ENCODE measurements at places on chromosomes 6 and 20. TPM values are rescaled to one million over a fixed set of nuclear protein-coding genes. Genes with fewer than 3 reads are reported as not detected.
A peak's percentile ranks its signal among the peaks of the same experiment; 100 is the strongest.

GRCh38 chr6:108961985-108962384 is 113.8 kb downstream of the ARMC2 start:
- no peak for DNase-seq

- DNase-seq: no peak
Observed at GRCh38 chr6:163793011-163793983, 378.8 kb downstream of the QKI start.

- DNase-seq: no peak
Observed at GRCh38 chr6:111175109-111175508, 87.8 kb downstream of the SLC16A10 start.

GRCh38 chr6:21742238-21742660 is 148.7 kb downstream of the SOX4 start:
- DNase-seq: no peak

GRCh38 chr20:46546936-46547335 is 3.5 kb downstream of the OCSTAMP start:
- DNase-seq: no peak

DNA sequence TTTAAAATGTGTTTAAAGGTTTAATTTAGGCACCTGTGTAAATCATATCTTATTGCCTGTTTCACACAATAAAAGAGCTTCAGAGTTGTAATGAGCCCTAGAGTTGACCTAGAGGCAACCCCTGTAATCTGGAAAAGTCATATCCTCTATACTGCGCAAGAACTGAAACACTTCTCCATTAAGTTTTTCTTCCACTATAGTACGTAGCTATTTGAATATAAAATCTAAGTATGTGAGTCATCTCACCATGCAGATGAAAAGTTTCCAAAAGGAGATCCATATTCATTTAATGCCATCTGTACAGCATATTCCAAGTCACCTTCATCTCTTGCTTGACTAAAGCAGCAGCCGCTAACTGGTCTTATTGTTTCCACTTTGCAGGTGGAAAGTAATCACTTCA is 26.0 kb upstream of the TAAR1 start:
- DNase-seq: no peak

DNA sequence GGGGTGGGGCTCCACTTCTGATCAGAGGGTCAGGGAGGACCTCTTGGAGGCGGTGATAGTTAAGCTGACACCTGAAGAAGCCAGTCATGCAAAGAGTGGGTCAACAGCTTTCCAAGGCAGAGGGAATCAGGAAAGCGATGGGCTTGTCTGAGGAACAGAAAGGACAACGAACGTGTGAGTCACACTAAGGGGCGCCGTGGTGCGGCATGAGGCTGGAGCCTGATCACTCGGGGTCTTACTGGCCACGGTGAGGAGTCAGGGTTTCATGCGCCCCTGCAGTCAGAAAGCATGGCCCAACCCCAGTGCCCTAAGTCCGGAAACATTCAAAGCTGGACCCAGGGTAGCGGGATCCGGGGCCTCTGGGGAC is 50.6 kb upstream of the SLC32A1 start:
- no peak for DNase-seq

- no peak for DNase-seq
Observed at GRCh38 chr20:10385850-10386544, 48.0 kb downstream of the MKKS start.

- no peak for DNase-seq
Observed at GRCh38 chr20:61573415-61574305, 321.6 kb downstream of the CDH4 start.

- DNase-seq: no peak
Observed at GRCh38 chr6:141033101-141033500, 1099.6 kb upstream of the GJE1 start.

DNA sequence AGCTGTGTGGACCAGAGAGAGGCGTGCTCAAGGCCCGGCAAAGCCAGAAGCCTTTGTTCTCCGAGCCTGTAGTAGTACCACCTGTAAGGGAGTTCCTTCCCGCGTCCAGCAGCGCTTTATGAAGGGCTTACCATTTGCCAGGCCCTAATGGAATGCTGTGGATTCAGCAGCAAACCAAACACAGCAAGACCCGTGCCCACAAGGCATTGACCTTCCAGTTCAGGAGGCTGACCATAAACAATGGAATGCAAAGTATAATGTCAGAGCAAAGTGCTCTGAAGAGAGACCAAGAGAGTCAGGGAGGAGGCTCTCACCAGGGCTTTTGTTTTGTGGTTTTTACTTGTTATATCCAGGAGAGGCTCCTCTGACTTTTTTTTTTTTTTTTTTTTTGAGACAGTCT is 209.8 kb downstream of the ZMYND8 start:
- DNase-seq: no peak

DNA sequence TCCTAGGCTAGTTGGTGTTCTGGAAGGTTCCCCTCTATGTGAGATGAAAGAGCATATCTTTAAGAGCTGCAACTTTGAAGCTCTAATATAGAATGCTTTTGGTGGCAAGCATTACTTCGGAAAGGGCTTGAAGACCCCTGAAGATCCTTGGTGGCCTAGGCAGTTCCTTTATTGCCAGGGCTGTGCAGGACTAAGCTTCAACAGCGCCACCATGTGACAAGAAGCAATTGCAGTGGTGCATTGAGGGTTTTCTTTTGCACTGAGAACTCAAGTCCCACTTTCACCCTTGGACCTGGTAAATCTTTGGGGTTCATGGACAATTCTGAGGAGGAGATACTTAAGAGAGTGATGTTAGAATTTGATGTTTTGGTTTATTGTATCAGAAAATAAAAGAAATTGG is 237.4 kb upstream of the GMDS start:
- DNase-seq: no peak

GRCh38 chr6:97440590-97441176 is 157.7 kb upstream of the MMS22L start:
- DNase-seq: no peak

- no peak for DNase-seq
Observed at GRCh38 chr6:27924179-27924578, 12.0 kb upstream of the OR2B2 start.

- DNase-seq: no peak
Observed at GRCh38 chr20:38854654-38855066, 49.2 kb downstream of the PPP1R16B start.

DNA sequence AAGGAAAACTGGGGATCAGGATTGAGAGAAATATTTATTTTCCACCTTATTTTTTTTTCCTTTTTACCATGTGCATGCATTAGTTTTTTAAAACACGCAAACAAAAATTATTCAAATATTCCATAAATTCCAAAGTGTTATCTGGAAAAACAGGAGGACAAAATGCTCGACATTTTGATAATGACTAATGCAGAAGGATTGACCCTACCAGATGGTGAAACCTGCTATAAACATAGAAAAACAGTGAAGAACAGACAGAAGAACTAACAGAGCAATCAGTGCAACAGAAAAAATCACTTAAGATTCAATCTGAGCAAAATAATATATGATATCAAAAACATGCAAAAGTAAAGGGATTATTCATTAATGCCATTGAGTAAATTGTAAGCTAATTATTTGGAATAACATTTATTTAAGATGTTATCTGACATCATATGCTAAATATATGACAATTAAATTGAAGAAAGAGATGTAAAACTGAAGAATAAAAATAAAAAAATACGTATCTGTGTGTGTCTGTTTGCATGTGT is 218.4 kb downstream of the LMBRD1 start:
- DNase-seq: no peak

DNA sequence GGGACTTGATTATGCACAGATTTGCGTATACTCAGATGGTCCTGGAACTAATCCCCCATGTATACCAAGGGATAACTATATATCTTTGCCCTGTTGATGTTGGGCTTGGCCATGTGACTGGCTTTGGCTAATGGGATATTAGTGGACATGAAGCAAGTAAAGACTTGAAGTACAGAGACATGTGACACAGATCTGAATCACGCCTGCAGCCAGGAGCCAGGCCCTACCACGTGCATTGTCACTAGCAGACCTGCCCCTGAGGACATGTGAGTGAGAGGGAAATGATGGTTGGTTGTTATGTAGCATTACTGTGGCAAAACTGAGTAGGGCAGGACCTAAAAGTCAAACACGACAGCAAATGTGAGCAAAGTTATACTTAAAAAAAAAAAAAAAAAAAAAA is 155.7 kb downstream of the AKAP7 start:
- DNase-seq: no peak

DNA sequence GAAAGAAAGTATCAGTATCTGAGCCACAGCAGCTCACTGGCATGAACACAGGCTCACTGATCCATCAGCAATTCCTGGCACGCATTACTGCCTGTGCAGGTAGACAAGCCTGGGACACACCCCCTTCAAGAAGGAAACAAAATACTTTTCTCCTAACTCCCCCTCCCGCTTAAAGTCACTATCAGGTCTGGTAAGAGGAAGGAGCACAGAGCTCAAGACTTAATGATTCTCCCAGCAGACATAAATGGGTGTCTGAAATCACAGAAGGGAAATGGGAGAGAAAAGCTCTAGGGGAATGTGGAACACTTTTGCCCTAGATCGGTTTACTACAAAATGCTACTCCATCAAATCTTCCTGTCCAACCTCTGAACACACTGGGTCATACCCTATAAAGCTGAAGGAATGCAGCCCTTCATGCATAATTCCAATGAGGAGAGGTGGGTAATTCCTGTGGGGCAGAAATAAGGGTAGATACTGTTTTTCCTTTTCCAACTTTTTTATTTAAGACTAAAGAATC is at the start of gene ADGRF1:
TSS of gene ADGRF1 (minus strand) at position 58 of the 517 bp plus-strand sequence. CDS start 13,271 bp downstream, outside the sequence.
- no peak for DNase-seq

GRCh38 chr6:75279418-75279817 is 5.2 kb downstream of the TMEM30A start:
- no peak for DNase-seq

GRCh38 chr6:36349240-36349639 is 12.6 kb upstream of the BNIP5 start:
- DNase-seq: no peak

GRCh38 chr20:51569815-51570738 is 27.6 kb upstream of the NFATC2 start:
- no peak for DNase-seq

GRCh38 chr20:33697129-33697528 is 10.9 kb upstream of the E2F1 start:
- no peak for DNase-seq

DNA sequence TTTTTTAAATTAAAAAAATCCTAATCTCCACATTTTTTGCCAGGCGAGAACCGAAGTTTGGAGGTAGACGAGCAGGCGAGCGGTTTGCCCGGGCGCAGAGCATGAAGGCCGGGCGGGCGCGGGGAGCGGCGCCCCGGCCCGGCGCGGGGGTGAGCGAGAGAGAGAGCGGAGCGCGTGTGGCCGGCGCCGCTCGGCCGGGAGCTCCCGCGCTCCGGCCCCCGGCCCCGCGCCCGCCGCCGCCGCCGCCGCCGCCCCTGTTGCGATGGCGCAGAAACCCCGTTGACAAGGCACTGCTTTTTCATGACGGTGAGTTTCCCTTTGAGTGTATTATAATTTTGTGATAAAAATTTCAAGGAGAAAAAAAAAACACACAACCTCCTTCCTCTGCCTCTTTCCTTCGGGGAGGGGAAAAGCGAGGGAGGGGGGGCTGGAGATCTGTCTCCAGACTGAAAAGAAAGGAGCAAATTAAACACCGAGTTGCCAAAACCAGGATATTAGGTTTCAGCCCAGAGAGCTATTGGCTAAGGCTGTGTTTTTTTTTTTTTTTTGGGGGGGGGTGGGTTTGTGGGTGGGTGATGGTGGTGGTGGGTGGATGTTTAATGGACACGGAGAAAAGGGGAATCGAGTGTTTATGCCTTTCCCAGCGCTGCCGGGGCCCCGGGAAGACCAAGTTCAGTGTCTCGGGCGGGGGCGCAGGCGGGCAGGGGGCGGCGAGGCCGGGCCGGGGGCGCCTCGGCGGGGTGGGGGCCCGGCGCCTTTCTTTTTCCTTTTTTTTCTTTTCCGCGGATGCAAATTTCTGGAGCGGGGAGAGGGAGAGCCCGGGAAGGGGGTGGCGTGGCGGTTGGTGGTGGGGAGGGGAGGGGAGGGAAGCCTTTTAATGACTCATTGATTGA is at the start of gene BICRAL:
TSS of gene BICRAL (plus strand) at position 257 of the 893 bp plus-strand sequence. CDS start 39,971 bp downstream, outside the sequence.
- peak; percentile 66 for DNase-seq

- no peak for DNase-seq
Observed at GRCh38 chr20:49286689-49287551, 9.1 kb upstream of the ZNFX1 start.

DNA sequence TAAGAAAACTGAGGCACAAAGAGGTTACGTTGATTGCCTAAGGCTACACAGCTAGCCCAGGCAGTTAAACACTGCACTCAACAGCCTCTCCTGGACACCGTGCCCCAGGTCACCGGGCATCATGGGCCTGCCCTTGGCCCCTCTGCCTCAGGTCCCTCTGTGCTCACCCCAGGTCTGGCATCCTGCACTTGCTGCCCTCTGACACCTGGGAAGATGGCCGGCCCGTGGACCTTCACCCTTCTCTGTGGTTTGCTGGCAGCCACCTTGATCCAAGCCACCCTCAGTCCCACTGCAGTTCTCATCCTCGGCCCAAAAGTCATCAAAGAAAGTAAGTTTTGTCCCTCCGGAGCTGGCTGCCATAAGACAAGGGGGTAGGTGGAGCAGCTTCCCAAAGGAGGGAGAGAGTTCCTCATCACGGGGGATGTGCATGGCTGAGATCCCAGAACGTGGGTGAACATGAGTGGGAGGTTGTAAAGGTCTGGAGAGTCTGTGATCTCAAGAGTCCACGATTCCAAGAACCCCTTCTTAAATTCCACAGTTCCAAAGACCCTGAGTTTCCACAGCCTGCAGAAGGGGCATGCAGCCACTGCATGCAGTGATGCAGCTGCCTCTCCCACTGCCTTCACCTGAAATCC is 3.0 kb downstream of the BPIFB1 start:
- no peak for DNase-seq

GRCh38 chr6:143294265-143294860 is 156.1 kb downstream of the ADAT2 start:
- DNase-seq: no peak

- DNase-seq: no peak
Observed at GRCh38 chr6:159969204-159969912, 476 bp downstream of the IGF2R start.

DNA sequence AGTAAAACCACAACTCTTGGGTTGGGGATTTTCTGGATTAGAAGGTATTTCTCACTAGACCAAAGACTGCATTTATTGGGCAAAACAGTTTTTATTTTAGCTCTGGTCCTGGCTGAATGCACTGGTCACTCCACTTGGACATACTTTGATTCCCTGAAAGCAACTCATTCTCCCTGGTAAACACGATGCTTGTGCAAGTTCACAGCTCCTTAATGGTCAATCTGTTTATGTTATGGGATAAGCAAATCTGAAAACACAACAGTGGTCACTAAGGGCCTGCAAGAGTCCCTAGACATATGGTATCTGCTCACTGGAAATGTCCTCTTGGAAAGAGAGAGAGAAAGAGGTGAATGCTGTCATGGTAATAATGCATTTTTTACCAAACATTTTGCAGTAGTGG is 559.8 kb downstream of the CDH26 start:
- DNase-seq: no peak

GRCh38 chr6:158361068-158361467 is 48.8 kb downstream of the TULP4 start:
- DNase-seq: no peak

Gene PPP1R3G
- total RNA-seq: not detected

Gene HNF4A
- total RNA-seq: 0.18 TPM

Gene LTA
- total RNA-seq: 1,641 TPM

Gene CTSZ
- total RNA-seq: 18.7 TPM

Gene GPLD1
- total RNA-seq: 0.38 TPM

Gene RIPOR2
- total RNA-seq: 14.7 TPM

Gene RUNX2
- total RNA-seq: 37.0 TPM

Gene RALGAPB
- total RNA-seq: 23.7 TPM

Gene NHLRC1
- total RNA-seq: 0.28 TPM

Gene ELOVL2
- not detected for total RNA-seq

Gene SLC22A3
- total RNA-seq: 0.13 TPM

Gene LRRC73
- total RNA-seq: 0.47 TPM

Gene OR5V1
- total RNA-seq: not detected

Gene HLA-DRB5
- 6.0 TPM for total RNA-seq

Gene PRR18
- not detected for total RNA-seq

Gene EFCAB8
- total RNA-seq: 0.40 TPM
